ENCODE measurements at places on chromosomes 13 and 19.
A peak's percentile ranks its signal among the peaks of the same experiment; 100 is the strongest.

- H3K27me3 ChIP-seq, result peaks cover 6% of the 10 kb centered on the region
- DNase-seq, result no peak
- H3K4me3 ChIP-seq, result no peak overlapping the region
- H3K27ac ChIP-seq, result no peak overlapping the region
- no peaks in the 10 kb centered on the region for H3K36me3 ChIP-seq
These were observed 7.9 kb upstream of the F10 start for GRCh38 chr13:113114511-113115362.

- no peak for DNase-seq
- no peaks in the 10 kb centered on the region for H3K27me3 ChIP-seq
- no peaks in the 10 kb centered on the region for H3K36me3 ChIP-seq
- no peak overlapping the region for H3K4me3 ChIP-seq
- H3K4me1 ChIP-seq, result no peaks in the 10 kb centered on the region
These were observed 259.2 kb downstream of the RFC3 start for GRCh38 chr13:34076943-34077703.

DNA sequence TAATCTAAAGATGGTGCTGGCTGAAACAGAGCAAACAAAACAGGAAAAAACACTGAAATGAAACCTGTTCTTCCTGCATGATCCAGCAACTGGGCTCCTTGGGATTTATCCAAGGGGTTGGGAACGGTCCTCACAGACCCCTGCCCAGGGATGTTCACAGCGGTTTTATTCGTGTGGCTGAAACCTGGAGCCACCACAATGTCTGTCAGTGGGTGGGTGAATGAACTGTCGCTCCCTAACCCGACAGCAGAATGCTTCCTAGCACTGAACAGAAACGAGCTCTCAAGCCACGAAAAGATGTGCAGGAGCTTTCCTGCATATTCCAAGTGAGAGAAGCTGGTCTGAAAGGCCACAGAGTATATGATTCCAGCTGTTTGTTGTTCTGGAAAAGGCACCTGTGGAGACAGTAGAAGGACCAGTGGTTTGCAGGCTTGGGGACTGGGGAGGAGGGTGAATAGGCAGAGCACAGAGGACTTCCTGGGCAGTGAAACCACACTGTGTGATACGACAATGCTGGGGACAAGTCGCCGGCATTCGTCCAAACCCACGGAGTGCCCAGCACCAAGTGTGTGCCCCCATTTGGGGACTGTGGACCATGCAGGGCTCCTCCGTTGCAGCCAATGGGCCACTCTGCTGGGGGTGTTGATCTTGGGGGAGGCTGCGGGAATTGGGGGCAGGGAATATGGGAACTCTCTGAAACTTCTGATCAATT is 73.9 kb downstream of the TEX29 start:
- H3K4me3 ChIP-seq, result no peak overlapping the region
- no peaks in the 10 kb centered on the region for H3K27me3 ChIP-seq
- no peak overlapping the region for H3K27ac ChIP-seq
- no peaks in the 10 kb centered on the region for H3K4me1 ChIP-seq
- no peaks in the 10 kb centered on the region for H3K36me3 ChIP-seq
- no peak for DNase-seq

- H3K27ac ChIP-seq, result no peak overlapping the region
- H3K27me3 ChIP-seq, result no peaks in the 10 kb centered on the region
- H3K4me1 ChIP-seq, result no peaks in the 10 kb centered on the region
- peaks cover 18% of the 10 kb centered on the region for H3K36me3 ChIP-seq
- H3K4me3 ChIP-seq, result no peak overlapping the region
These were observed 10.1 kb downstream of the UBXN6 start for GRCh38 chr19:4447327-4448146.

- H3K4me3 ChIP-seq, result no peak overlapping the region
- H3K4me1 ChIP-seq, result no peaks in the 10 kb centered on the region
- H3K27ac ChIP-seq, result no peak overlapping the region
- peaks cover 2% of the 10 kb centered on the region for H3K27me3 ChIP-seq
- H3K36me3 ChIP-seq, result no peaks in the 10 kb centered on the region
These were observed 366.6 kb downstream of the DNAJC15 start for GRCh38 chr13:43389983-43390382.

DNA sequence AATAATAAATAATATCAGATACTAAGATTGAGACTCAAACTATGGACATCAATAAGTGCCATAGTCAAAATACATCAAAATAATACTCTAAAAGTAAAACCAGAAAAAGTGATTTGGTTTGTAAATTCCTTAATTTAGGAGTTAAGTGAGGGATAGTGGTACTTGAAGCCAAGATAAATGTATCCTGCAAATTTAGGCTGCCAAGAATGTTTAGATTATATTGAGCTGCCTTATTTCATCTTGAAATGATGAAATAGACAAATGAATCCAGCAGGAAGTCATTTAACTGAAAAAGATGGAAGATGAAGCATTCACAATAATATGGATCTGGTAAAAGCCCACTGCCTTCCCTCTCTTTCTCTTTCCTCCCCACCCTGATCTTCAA is 112.3 kb downstream of the LRCH1 start:
- peak overlapping the region; percentile 80 for H3K27ac ChIP-seq
- DNase-seq, result no peak
- peaks cover 11% of the 10 kb centered on the region for H3K36me3 ChIP-seq

DNA sequence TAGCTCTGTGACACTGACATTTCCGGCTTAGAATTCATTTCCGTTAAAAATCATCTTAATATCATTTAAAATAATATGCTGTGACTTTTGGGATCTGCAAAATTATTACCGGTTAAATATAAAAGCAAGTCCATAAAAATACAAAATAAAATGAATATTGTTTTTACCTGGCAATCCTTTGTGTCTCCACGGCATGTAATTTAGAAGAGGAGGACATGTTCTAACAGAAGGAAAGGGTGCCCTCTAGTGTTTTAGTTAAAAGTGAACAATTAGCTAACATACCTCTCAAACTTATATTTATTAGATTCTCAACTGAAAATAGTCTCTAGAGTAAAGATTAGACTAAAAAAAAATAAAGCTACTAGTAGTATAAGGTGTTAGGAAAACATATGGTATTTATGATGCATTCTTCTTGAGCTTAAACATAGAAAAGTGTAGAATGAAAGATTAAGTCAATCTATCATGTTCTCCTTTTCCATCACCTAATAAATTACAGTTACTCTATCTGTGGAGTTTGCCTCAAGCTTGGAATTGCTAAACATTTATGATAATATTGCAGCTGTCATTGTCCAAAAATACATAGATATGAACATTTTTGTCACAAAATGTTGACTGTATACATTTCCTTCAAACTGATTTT is 676.7 kb upstream of the SPRY2 start:
- no peak for DNase-seq
- H3K36me3 ChIP-seq, result no peaks in the 10 kb centered on the region
- no peak overlapping the region for H3K4me3 ChIP-seq
- no peak overlapping the region for H3K27ac ChIP-seq
- no peaks in the 10 kb centered on the region for H3K27me3 ChIP-seq

DNA sequence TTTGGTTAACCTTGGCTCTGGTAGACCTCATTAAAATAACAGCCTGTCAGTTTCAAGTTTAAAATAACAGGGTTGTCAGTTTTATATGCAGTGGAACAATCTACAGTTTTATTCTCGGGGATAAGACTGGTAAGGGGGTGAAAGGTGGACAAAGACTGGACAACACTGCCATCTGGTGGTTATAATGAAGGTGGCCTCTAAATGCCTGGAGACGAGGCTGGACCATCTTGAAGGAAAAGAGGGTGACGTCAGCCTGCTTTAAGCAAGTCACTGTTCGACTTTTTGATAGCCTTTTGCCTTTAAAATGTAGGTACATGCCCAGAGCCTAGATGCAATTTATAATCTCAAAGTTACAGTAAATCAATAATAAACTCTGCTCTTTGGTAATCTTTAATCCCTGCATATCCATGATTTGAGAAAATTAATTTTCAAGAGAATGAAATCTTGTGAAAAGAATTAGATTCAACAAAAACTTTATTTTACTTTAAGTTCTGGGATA is 117.0 kb downstream of the DCT start:
- H3K27ac ChIP-seq, result no peak overlapping the region
- peaks cover 8% of the 10 kb centered on the region for H3K4me1 ChIP-seq
- H3K27me3 ChIP-seq, result peaks cover 14% of the 10 kb centered on the region
- H3K4me3 ChIP-seq, result no peak overlapping the region
- H3K36me3 ChIP-seq, result no peaks in the 10 kb centered on the region
- DNase-seq, result peak; percentile 60

- H3K27me3 ChIP-seq, result peaks cover 31% of the 10 kb centered on the region
- no peaks in the 10 kb centered on the region for H3K4me1 ChIP-seq
- no peak overlapping the region for H3K4me3 ChIP-seq
- H3K36me3 ChIP-seq, result no peaks in the 10 kb centered on the region
These were observed 10.5 kb upstream of the SLC7A1 start for GRCh38 chr13:29605860-29606526.

- H3K36me3 ChIP-seq, result no peaks in the 10 kb centered on the region
- H3K27ac ChIP-seq, result no peak overlapping the region
- peaks cover 21% of the 10 kb centered on the region for H3K27me3 ChIP-seq
- no peak for DNase-seq
- H3K4me3 ChIP-seq, result no peak overlapping the region
- H3K4me1 ChIP-seq, result no peaks in the 10 kb centered on the region
These were observed 1.5 kb downstream of the ATCAY start for GRCh38 chr19:3882041-3882384.

DNA sequence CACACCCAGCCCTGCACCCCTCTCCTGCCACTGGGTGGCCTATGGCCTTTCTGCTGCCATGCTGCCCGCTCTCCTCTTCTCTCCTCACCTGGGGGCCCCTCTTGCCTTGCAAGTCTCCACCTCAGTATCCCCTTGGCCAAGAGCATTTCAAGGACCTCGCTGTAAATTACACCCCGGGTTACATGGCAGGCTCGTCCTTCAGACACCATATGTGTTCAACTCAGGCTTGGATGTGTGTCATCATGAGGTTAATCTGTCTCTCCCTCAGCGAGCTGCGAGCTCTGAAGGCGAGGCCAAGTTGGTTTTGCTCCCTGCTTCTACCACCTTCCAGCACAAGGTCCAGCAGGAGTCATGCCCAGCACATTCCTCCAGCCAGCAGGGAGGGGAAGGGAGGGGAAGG is 74.8 kb upstream of the TM9SF2 start:
- no peak for DNase-seq
- H3K36me3 ChIP-seq, result peaks cover 8% of the 10 kb centered on the region
- H3K4me3 ChIP-seq, result peak overlapping the region; percentile 8
- peaks cover 8% of the 10 kb centered on the region for H3K27me3 ChIP-seq

- no peaks in the 10 kb centered on the region for H3K36me3 ChIP-seq
- no peak for DNase-seq
- H3K27me3 ChIP-seq, result no peaks in the 10 kb centered on the region
- H3K4me1 ChIP-seq, result no peaks in the 10 kb centered on the region
- H3K27ac ChIP-seq, result no peak overlapping the region
These were observed 1293.9 kb downstream of the PCDH9 start for GRCh38 chr13:65936249-65936648.

GRCh38 chr19:16327501-16327900 is 2.9 kb downstream of the KLF2 start:
- peaks cover 5% of the 10 kb centered on the region for H3K27me3 ChIP-seq
- no peak for DNase-seq
- peaks cover 59% of the 10 kb centered on the region for H3K4me1 ChIP-seq
- H3K27ac ChIP-seq, result peak overlapping the region; percentile 79

DNA sequence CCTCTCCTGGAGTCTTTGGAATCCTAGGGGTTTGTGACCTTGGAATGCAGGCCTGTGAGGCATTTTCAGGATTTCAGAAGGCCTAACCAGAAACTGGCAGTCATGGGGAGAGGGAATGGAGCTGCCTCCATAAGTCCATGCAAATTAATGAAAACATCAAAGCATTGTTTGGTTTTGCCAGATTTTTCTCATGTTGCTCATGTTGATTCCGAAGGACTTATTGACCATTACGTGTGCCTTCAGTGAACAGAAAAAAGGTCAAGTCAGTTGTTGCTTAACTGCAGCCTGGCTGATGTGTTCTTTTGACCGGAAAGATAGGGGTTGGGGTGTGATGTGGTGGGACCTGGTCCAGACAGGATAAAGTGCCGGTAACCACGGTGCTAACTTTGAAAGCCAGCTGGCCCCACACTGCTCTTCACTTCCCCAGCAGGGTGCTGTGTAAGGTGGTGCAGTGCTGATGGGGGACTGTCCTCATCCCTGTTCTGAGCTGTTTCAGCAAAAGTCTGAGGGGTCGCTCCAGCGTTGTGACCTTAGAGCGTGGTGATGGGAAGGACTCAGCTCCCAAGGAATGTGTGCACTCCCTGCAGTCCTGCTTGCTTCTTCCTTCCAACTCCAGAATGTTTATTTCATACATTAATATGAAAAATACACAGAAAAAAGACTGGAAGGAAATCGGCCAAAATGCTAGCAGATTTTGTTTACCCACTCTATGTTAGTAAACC is 3.5 kb downstream of the RNF113B start:
- DNase-seq, result no peak
- no peak overlapping the region for H3K4me3 ChIP-seq
- H3K27ac ChIP-seq, result no peak overlapping the region
- H3K4me1 ChIP-seq, result no peaks in the 10 kb centered on the region

GRCh38 chr13:110265341-110265681 is 41.6 kb downstream of the COL4A1 start:
- DNase-seq, result no peak
- H3K27me3 ChIP-seq, result peaks cover 12% of the 10 kb centered on the region
- H3K36me3 ChIP-seq, result no peaks in the 10 kb centered on the region
- H3K27ac ChIP-seq, result no peak overlapping the region

- no peaks in the 10 kb centered on the region for H3K4me1 ChIP-seq
- no peak overlapping the region for H3K4me3 ChIP-seq
- DNase-seq, result no peak
- no peaks in the 10 kb centered on the region for H3K36me3 ChIP-seq
- H3K27ac ChIP-seq, result no peak overlapping the region
- H3K27me3 ChIP-seq, result no peaks in the 10 kb centered on the region
These were observed 1599.1 kb downstream of the PCDH9 start for GRCh38 chr13:65631078-65631477.

GRCh38 chr19:49067554-49067953 is 2.9 kb upstream of the NTF4 start:
- H3K4me3 ChIP-seq, result no peak overlapping the region
- H3K27ac ChIP-seq, result no peak overlapping the region
- H3K4me1 ChIP-seq, result no peaks in the 10 kb centered on the region
- no peaks in the 10 kb centered on the region for H3K36me3 ChIP-seq
- H3K27me3 ChIP-seq, result peaks cover 69% of the 10 kb centered on the region
